ENCODE measurements at places on chromosomes 7 and 10. TPM values are rescaled to one million over a fixed set of nuclear protein-coding genes. Genes with fewer than 3 reads are reported as not detected.

DNA sequence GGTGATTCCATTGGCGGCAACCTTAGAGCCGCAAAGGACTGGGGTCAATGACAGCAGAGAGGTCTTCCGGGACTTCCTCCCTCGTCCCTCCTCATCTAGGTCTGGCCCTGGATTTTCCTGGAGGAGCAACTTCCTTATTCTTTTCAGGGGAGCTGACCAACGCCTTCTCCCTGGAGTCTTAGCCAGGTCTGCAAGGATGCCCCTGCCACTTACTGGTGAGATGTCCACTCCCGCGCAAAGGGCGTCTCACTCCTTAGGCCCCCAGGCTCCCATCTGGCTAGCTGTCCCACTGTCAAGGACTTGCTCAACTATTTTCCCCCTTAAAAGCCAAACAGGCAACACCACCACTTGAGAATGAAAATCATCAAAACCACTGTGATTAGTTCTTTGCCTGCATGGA is 42.0 kb upstream of the NMT2 start:
- no peak for DNase-seq
- H3K27ac ChIP-seq: no peak overlapping the region
- no peak overlapping the region for H3K4me3 ChIP-seq
- peaks cover 21% of the 10 kb centered on the region for H3K36me3 ChIP-seq

DNA sequence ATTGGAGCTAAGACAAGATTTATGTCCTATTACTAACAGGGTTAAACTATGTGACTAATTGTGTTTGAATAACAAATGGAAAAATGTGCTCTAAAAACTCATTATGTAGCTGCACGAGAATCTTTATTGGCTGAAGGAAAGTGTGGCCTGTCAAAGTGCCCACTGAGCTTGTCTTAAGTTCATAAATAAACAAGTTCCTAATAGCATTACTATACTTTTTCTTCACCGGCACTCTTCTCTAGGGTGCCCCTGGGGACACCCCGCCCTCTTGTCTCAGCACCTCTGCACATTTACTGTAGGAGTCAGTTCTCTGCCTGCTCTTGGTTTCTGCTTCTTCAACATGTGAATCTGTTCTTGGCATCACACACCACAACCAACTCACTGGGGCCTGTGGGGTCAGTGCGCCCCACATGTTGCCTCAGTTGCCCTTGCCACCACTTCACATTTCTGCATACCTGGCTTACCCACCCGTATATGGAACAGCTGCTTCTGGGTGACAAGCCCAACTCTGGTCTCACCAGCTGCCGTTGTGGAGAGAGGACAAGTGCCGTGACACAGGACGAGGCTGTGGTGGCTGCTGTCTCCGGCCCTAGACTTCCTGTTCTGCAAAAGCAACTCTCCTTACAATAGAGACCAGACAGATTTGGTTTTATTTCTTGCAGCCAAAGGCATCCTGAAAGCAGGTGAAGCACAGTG is 96.3 kb upstream of the DDC start:
- no peaks in the 10 kb centered on the region for H3K27me3 ChIP-seq
- no peak for DNase-seq
- peaks cover 37% of the 10 kb centered on the region for H3K4me1 ChIP-seq
- no peak overlapping the region for H3K27ac ChIP-seq
- peaks cover 32% of the 10 kb centered on the region for H3K36me3 ChIP-seq

- peaks cover 2% of the 10 kb centered on the region for H3K27me3 ChIP-seq
- no peaks in the 10 kb centered on the region for H3K36me3 ChIP-seq
- DNase-seq: no peak
- no peak overlapping the region for H3K27ac ChIP-seq
These were observed 138.9 kb downstream of the CACNB2 start for GRCh38 chr10:18279173-18279572.

- H3K4me3 ChIP-seq: no peak overlapping the region
- no peaks in the 10 kb centered on the region for H3K36me3 ChIP-seq
- H3K27ac ChIP-seq: no peak overlapping the region
These were observed 614.2 kb upstream of the ADARB2 start for GRCh38 chr10:2351566-2351965.

Gene MACROH2A2
- total RNA-seq: 36.5 TPM

- no peak overlapping the region for H3K4me3 ChIP-seq
- H3K27ac ChIP-seq: no peak overlapping the region
- no peak for DNase-seq
- H3K27me3 ChIP-seq: peaks cover 29% of the 10 kb centered on the region
- no peaks in the 10 kb centered on the region for H3K4me1 ChIP-seq
These were observed 101.6 kb downstream of the NPSR1 start for GRCh38 chr7:34759477-34760125.

DNA sequence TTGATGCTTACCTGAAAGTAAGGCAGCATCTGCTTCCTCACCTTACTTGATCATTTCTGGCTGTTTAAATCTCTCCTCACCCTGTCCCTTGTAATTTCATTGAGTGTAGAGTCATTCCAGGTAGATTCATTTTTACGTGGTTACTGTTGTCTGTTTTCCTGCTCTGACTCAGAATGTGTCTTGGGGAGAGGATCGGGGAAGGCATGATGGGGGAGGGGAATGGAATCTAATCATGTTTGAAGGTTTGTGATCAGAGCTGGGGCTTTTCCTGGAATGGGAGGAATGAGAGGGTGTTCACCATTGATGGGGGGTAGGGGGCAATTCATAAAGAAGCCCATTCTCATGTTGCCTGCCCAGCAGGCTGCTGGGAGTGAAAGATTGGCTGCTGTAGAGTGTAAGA is 18.7 kb downstream of the SEC24C start:
- DNase-seq: no peak
- H3K36me3 ChIP-seq: peaks cover 60% of the 10 kb centered on the region
- H3K27ac ChIP-seq: no peak overlapping the region
- H3K27me3 ChIP-seq: no peaks in the 10 kb centered on the region
- H3K4me3 ChIP-seq: no peak overlapping the region

GRCh38 chr10:104427989-104428388 is 74.4 kb downstream of the CFAP58 start:
- no peaks in the 10 kb centered on the region for H3K27me3 ChIP-seq
- no peaks in the 10 kb centered on the region for H3K4me1 ChIP-seq
- H3K36me3 ChIP-seq: no peaks in the 10 kb centered on the region
- no peak overlapping the region for H3K4me3 ChIP-seq
- DNase-seq: no peak

DNA sequence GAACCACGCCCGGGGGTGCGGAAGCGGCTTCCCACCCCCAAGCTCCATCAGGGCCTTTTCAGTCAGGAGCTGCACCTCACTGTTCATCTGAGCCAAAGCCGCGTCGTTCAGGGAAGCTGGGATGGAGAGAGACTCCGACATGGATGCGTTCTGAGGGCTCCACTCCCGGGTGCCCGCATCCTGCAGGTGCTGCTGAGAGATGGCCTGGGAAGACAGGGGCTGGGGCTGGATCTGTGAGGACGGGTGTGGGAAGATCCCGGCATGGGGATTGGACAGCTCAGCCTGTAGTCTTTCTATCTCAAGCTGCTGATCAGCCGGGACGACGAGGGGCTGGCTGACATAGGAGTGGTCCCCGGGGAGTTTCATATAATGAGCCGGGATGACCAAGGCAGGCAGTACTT is 45.0 kb upstream of the NMT2 start:
- no peak overlapping the region for H3K27ac ChIP-seq
- DNase-seq: no peak
- H3K36me3 ChIP-seq: peaks cover 19% of the 10 kb centered on the region

Gene DLG5
- total RNA-seq: 69.8 TPM
